ENCODE measurements at places on chromosomes 16 and 17.
A peak's percentile ranks its signal among the peaks of the same experiment; 100 is the strongest.

DNA sequence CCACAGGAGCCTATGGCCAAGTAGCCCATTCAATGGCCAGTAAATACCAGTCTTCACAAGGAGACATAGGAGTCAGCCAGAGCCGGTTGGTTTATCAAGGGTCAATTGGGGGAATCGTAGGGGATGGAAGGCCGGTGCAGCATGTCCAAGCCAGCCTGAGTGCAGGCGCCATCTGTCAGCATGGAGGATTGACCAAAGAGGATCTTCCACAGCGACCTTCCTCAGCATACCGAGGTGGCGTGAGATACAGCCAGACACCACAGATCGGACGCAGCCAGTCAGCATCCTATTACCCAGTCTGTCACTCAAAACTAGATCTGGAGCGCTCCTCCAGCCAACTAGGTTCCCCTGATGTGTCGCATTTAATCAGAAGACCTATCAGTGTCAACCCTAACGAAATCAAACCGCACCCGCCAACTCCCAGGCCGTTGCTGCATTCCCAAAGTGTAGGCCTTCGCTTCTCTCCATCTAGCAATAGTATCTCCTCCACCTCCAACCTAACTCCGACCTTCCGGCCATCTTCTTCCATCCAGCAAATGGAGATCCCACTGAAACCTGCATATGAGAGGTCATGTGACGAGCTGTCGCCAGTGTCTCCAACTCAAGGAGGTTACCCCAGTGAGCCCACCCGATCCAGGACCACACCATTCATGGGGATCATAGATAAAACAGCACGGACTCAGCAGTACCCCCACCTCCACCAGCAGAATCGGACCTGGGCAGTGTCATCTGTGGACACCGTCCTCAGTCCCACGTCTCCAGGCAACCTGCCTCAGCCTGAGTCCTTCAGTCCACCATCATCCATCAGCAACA lies 25.0 kb downstream of the CYB561 start:
- DNase-seq, result no peak

- DNase-seq, result no peak
Measured at GRCh38 chr16:2709588-2709984, 10.4 kb downstream of the PRSS27 start.

- no peak for DNase-seq
Measured at GRCh38 chr17:29576214-29577000, 7.9 kb downstream of the TP53I13 start.

DNA sequence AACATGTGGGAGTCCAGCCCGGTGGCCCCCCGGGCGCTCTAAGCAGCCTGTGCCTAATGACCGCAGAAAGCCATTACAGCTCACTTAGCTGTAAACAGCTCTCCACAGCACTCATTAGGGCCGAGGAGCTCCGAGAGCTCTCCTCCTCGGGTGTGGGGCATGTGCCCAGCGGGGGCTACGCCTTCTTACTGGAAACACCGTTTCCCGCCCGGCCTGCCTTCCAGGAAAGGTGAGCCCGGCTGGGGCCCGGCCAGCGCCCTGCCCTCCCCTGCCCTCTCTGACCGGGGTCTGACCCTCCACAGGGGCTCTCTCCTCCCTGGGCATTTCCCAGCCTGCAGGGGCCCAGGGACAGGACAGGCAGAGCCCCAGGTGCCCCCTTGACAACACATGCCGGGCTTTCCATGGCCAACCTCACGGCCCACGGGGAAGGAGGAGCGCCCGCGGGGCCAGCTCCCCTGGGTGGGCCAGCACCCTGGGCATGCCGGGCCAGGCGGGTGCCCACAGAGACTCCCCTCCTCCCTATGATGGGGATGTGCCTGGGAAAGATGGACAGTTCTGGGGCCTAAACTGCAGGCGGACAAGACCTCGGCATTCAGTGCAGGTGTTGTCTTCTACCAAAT lies 72.6 kb downstream of the SDK2 start:
- DNase-seq, result no peak

DNA sequence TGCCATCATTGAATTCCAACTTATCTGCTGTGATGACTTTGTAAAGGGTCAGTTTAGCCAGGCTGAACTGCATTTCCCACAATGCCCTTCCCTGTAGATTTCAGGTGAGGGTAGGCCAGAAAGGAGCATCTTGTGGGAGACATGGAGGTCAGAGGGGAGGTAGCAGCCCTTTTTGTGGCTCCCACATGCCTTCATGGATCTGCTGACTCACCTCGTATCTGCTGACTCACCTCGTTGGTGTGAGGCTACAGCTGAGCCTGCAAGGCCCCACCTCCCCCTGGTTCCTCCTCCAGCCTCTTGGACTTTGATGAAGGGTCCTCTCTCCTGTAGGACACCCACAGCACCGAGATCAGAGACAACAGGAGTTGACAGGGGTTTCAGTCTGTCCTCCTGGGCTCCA lies 102.5 kb downstream of the SALL1 start:
- peak; percentile 7 for DNase-seq

DNA sequence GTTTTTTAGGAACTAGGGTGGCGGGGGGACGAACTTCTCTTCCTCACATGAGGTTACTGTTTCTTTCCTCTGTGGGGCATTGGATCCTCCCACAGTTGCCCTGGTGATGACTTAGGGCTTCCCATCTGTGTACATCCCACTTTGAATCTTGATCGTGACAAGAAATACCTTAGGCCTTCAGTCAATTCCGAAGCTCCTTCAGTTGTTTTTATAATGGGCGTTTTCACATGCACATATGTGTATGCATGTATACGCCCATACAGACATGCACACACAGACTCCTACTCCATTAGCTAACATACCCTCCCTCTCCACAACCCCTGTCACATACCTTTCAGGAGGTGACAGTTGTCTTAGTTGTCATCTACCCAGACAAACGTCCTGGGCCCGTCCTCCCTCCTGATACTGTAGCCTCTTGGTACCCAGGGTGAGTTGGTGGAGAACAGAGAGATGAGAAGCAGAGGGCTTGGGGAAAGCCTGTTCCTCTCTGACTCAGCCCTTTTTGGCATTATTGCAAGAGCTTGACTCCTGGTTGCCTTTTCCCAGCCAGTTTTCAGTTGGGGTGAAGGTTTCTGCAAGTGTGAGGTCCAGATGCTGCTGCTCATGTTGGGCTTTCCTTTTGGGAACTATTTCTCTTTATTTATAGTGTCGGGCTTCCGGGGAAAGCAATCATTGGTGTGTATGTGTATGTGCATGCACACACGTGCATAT lies 2.2 kb upstream of the AOC2 start:
- DNase-seq, result no peak

DNA sequence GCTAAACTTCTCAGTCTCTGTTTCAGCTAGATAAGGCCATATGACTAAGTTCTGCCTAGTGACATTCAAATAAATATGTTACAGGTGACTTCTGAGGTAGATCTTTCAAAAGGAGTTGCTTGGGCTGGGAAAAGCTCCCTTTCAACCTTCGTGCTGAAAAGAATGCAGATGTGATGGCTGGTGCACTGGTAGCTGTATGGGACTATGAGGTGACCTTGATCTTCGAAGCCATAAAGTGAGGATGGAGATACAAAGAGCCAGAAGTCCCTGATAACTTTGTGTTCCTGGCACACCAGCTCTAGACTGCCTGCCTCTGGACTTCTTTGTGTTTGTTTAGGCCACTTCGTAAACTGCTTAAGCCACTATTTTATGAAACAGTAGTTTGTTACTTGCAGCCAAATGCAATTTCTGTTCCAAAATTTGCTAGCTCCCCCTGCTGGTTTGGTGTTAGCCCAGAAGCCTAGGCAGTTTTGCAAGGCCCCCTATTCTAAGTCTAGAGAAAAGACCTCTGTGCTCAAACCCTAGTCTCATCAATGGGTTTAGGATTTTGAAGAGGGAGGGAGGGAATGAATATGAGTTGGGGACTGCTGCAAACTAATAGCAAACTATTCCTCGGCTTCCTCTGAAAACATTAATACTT lies 23.3 kb upstream of the ERCC4 start:
- no peak for DNase-seq

GRCh38 chr16:16109453-16110110 lies 113.7 kb downstream of the ABCC6 start:
- DNase-seq, result no peak

- DNase-seq, result no peak
Measured at GRCh38 chr17:15456972-15457722, 10.3 kb downstream of the CDRT4 start.

- DNase-seq, result no peak
Measured at GRCh38 chr16:83392743-83393142, 415.0 kb upstream of the HSBP1 start.

DNA sequence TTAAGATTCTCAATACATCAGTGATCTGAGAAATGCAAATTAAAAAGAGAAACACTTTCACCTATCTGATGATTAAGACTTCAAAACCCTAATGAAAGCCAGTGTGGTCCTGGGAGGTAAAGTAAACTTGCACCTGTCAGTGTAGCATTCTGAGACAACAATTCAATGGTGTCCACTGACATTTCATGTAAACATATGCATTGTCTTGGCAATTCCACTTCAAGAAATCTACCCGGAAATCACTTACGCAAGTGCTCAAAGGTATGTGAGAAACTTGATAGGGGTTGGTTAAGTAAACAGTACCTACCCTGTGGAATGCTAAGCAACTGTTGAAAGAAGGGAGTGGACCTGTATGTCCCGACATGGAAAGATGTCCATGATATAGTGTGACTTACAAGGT lies 2.1 kb downstream of the ST6GALNAC1 start:
- peak; percentile 87 for DNase-seq

GRCh38 chr17:75152922-75153779 lies 1.2 kb downstream of the JPT1 start:
- DNase-seq, result peak; percentile 73

All from epithelial cell of esophagus (primary cell).